Activated CD8-positive, alpha-beta memory T cell treated with anti-CD3 and anti-CD28 coated beads, Interleukin-2, amount 10 ng/mL, durations not matched to agents 7 days and 5 days (primary cell): ENCODE measurements at places on chromosomes 5 and 9. TPM values are rescaled to one million over a fixed set of nuclear protein-coding genes. Genes with fewer than 3 reads are reported as not detected.

DNA sequence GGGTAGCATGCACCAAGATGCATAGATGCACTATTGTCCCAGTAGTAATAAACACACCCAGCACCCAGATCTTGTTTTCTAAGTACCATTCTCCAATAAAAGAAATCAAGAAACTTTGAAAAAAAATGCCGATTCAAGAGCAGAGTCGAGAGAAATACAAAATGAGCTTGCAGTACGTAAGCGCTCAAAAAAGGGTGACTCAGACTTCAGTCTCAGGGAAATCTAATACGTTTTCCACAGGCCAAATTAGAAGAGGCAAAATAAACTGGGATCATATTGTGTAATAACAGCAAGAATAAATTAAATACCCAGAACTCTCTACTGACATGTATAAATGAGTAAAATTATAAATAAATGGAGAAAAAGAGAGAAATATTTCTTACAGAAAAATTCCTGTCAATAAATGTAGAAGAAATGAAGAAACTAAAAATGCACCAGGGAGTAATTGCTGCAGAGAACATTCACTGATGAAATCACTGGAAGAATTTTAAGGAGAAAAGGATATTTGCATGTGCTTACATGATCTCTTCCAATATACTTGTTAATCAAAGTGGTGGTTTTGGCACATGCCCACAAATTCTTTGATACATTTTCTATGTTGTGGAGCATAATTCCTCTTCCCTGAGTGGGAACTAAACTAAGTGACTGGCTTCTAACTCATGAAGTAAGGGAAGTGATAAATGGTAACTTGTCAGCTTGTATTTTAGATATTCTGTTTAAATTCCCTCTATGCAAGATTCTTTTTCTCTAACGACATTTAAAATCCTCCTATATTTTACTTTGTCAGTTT is 567.6 kb upstream of the ADAMTS16 start:
- no peak for DNase-seq

PTGER4 gene
- 79.1 TPM for total RNA-seq

DNA sequence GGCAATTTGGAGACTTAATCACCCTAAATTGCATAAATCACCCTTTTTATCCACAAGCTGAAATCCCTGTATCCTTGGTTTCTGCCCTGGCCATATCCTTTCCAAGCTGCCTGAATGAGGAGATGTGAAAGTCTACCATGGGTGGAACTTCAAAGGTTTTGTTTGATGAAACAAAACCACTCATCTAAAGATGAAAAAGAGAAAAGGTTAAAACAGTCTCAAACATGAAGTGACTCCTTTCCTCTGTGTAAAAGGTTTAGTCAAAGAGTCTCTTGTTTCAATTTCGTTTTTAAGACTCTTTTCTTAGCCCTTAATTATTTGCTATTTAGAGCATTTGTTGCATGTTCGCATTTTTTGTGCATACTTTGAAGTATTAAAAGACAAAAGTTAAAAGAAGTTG is 11.2 kb downstream of the SLC45A2 start:
- DNase-seq = no peak

GALNT12 gene
- total RNA-seq = 3.5 TPM
